ENCODE measurements at places on chromosomes 7 and 10.

DNA sequence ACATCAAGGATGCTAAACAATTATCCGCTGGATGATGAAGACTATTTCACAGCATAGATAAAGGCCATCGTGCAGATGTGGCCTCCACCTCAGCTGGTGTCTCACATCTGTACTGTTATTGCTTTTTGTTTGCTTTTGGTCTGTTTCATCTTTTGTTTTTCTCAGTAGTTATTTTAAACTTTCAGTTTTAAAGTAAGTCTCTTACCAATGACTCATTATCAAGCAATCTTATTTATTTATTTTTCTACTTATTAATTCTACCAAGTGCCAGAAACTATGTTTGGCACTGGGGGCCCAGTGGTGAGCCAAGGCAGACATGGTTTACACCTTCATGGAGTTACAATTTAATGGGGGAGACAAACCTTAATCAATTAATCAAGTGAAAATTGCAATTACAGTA is 250.9 kb upstream of the TMEM72 start:
- DNase-seq: no peak

DNA sequence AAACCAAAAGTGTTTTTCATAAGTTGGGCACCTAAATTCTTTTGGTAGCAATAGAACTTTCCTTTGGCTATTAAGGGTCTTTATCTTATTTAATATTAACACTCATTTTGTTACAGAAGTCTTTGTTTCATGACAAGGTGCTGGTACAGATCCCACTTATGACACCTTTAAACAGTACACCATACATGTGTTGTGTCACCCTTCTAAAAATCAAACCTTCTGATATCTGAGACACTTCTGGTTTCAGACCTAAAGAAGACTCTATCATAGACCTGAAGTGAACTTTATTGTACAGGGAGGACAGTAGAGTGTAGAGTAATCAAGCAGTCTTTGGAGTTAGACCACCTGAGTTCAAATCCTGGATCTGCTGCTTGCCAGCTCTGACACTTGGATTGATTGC is 5.8 kb upstream of the USP6NL start:
- DNase-seq: no peak

DNA sequence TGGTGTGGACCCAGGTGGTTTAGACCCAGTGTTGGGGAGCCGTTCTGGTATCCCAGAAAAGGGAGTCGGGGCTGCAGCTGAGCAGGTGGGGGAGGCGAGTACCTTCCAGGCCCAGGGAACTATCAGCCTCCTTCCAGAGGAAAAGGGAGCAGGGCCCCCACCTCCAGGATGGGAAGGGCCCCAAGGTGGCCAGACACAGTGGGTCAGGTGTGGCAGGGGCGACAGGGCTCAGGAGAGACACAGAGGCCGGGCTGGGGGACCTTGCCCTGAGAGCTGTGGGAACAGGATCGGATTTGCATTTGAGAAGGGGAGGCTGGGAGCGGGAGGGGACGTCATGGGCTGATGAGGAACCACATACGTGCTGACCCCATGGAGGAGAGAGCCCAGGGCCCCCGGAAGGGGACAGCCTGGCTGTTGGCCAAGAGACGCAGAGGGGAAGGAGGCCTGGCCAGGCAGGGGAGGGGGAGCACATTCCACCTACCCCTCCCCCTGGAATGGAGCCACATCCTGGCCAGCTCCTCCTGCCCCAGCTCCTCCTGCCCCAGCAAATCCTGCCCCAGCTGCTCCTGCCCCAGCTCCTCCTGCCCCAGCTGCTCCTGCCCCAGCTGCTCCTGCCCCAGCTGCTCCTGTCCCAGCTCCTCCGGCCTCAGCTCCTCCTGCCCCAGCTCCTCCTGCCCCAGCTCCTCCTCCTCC is 9.7 kb upstream of the TTYH3 start:
- DNase-seq: no peak

DNA sequence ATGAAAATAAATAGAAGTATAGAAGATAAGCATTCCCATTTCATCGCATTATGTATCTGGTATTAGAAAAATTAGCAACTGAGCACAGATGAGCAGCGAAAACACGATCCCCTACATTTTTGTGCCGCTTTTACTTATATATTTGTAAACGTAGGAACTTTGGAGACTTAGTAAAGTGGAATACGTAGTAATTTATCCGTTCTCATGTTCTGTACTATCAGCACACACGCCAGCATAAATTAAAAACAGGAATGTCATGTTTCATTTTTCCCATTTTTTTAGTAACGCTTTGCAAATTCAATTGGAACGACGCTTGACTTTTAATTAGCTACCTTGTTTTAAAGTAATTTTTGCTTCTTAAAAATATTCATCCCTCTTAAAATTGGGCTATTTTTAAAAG is 2.4 kb downstream of the ZNRF2 start:
- no peak for DNase-seq

DNA sequence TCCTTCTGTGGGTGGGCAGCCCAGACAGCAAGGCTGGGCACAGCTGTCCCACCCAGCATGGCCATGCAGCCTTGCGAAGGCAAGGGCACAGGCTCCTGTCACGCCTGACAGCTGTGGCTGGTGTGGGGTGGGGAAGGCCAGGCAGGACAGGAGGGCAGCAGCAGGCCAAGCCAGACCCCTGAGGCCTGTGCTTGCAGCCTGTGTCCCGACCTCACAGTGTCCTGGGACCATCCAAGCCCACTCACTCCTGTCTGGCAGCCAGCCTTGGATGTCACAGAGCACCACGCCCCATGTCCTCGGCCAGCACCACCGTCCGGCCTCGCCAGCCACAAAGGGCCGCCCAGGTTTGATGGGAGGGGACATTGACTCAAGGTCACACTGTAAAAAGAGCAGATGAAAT is 85.5 kb upstream of the LRRC4 start:
- peak; percentile 49 for DNase-seq

All from glutamatergic neuron (in vitro differentiated cells).